ENCODE measurements at places on chromosomes 12 and 14.

DNA sequence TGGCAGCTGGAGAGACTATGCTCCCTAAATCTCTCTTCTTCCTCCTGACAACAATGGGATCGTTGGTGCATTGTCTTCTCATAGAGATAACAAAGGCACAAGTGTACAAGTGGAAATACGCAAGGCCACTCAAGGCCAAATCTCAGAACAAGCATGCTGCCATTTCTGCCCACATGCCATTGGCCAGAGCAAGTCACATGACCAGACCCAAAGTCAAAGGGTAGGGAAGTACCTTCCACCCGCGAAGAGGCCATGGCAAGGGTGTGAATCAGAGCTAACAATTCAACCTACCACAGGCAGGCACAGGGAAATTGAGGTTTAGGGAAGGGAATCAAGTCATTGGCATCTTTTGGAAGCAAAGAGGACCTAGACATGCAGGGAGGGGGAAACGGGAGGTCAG, 38.5 kb upstream of the IGF1 start:
- no peak for DNase-seq

GRCh38 chr12:81221681-81222080, 143.8 kb downstream of the ACSS3 start:
- no peak for DNase-seq

DNA sequence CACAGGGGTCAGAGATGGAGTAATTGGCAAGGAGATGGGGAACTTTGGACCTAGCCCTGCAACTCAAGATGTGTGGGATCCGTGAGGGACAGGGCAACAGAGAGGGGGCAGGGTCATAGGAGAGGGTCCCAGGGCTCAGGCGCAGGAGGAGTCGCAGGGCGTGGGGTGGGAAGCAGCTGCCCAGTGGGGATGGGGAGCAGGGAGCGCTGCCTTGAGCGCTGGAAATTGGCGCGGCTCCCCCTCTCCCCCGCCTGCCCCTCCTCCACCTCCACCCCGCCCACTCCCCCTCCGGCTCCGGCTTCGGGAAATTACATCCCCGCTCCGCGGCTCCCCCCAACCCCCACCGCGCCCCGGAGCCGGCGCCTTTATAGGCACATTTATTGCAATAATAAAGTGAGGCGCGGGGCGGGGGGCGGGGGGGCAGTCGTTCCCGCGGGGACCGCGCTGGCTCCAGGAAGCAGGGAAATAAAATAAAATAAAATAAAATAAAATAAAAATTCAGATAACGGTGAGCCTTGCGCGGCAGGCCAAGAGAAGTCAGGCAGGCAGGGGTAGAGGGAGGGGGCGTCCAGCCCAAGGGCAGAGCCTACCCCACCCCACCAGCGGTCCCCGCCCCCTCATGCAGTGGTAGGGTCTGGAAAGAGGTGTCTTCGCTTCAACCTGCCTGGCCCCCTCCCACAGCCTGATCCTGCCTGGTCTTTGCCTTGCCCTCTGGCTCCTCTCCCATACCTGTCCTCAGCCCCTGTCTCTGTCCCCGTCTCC, 3.6 kb downstream of the NXPH4 start:
- peak; percentile 68 for DNase-seq

GRCh38 chr14:58954052-58954451, 234.4 kb upstream of the DAAM1 start:
- DNase-seq = no peak

- DNase-seq = no peak
Observed at GRCh38 chr12:98819821-98820404, 174.8 kb downstream of the APAF1 start.

GRCh38 chr14:46887144-46887543, 235.6 kb upstream of the RPL10L start:
- no peak for DNase-seq

- DNase-seq = no peak
Observed at GRCh38 chr12:25800101-25800500, 158.4 kb upstream of the RASSF8 start.
